ENCODE measurements at places on chromosomes 3 and 15. TPM values are rescaled to one million over a fixed set of nuclear protein-coding genes. Genes with fewer than 3 reads are reported as not detected.

CELSR3 gene
- total RNA-seq, result 1.2 TPM

AGBL1 gene
- not detected for total RNA-seq

SMCO1 gene
- not detected for total RNA-seq

ATG3 gene
- 67.2 TPM for total RNA-seq

CHDH gene
- total RNA-seq, result 0.88 TPM

ALS2CL gene
- total RNA-seq, result 1.1 TPM

HRG gene
- not detected for total RNA-seq

SORD gene
- 12.4 TPM for total RNA-seq

GOLGA8R gene
- total RNA-seq, result 3.3 TPM

TRPM1 gene
- total RNA-seq, result under 0.01 TPM

SEMA7A gene
- 30.4 TPM for total RNA-seq

UROC1 gene
- total RNA-seq, result not detected

FANCI gene
- 59.4 TPM for total RNA-seq

CSPG4 gene
- total RNA-seq, result 20.3 TPM

NANOGP8 gene
- total RNA-seq, result 1.2 TPM

PPM1L gene
- total RNA-seq, result 4.3 TPM

GOLGA6D gene
- total RNA-seq, result not detected

PGBD4 gene
- total RNA-seq, result 1.8 TPM

NISCH gene
- 83.2 TPM for total RNA-seq

FOXB1 gene
- total RNA-seq, result not detected

CGNL1 gene
- 1.1 TPM for total RNA-seq

TMCO5A gene
- not detected for total RNA-seq

ANKRD63 gene
- total RNA-seq, result not detected

SHC4 gene
- total RNA-seq, result 1.5 TPM

DOCK3 gene
- total RNA-seq, result 0.36 TPM

RARB gene
- 4.1 TPM for total RNA-seq

NAA80 gene
- 6.5 TPM for total RNA-seq

TMEM212 gene
- not detected for total RNA-seq

NEK4 gene
- 22.7 TPM for total RNA-seq

MRPL47 gene
- 33.6 TPM for total RNA-seq

TM4SF4 gene
- total RNA-seq, result not detected

ATP2B2 gene
- not detected for total RNA-seq

MRPS22 gene
- 68.1 TPM for total RNA-seq

THOC7 gene
- 42.3 TPM for total RNA-seq

ADAMTS9 gene
- 2.7 TPM for total RNA-seq

GOLGA6L7 gene
- not detected for total RNA-seq

CFAP100 gene
- total RNA-seq, result not detected

SLC28A1 gene
- total RNA-seq, result not detected

GLDN gene
- 0.59 TPM for total RNA-seq

FBXO40 gene
- total RNA-seq, result not detected

PLA2G4E gene
- not detected for total RNA-seq

NUP210 gene
- under 0.01 TPM for total RNA-seq

CCDC32 gene
- total RNA-seq, result 18.6 TPM

LMOD3 gene
- total RNA-seq, result not detected

GPR176 gene
- total RNA-seq, result 173 TPM

All from osteoblast (primary cell).